NCI-H1436 (cell line): ENCODE measurements at places on chromosomes 6 and 20.

- DNase-seq = peak; percentile 65
These were observed 1.0 kb downstream of the SYNE1 start for GRCh38 chr6:152636021-152636608.

- no peak for DNase-seq
These were observed 95.2 kb downstream of the PLEKHG1 start for GRCh38 chr6:150694889-150695288.

DNA sequence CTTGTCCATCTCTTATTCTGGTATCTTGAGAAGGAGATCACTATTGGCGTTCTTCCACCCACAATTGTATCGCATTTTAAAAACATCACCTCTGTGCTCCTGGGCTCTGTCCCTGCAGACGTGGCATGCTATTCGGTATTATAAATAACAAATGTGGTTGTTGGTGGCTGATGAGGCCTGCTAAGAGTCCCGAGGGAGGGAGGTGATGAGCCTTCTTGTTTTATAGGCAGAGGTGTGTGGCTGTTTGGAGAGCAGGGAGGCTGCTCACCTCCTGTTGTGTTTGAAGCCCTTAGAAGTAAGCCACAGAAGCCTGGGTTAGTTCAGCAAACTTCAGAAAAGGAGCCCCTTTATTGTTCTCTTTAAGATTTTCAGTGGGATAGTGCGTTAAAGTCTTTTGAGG, 15.6 kb downstream of the MANBAL start:
- no peak for DNase-seq

DNA sequence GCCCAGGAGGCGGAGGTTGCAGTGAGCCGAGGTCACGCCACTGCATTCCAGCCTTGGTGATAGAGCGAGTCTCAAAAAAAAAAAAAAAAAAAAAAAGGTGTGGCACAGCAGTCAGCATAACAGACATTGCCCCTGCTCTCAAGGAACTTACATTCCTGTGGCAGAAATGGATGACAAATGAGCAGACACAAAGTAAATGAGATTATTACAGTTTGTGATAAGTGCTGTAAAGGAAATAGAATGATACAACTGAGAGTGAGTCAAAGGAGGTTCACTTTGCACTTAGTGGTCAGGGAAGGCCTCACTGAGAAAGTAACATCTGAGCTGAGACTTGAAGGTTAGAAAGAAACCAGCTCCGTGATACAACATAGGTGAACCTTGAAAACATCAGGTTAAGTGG, 36.4 kb downstream of the CEP250 start:
- DNase-seq = no peak

- DNase-seq = no peak
These were observed 148.2 kb upstream of the KCNG1 start for GRCh38 chr20:51171141-51171540.

- no peak for DNase-seq
These were observed 3.8 kb downstream of the ADGB start for GRCh38 chr6:146602526-146602925.

DNA sequence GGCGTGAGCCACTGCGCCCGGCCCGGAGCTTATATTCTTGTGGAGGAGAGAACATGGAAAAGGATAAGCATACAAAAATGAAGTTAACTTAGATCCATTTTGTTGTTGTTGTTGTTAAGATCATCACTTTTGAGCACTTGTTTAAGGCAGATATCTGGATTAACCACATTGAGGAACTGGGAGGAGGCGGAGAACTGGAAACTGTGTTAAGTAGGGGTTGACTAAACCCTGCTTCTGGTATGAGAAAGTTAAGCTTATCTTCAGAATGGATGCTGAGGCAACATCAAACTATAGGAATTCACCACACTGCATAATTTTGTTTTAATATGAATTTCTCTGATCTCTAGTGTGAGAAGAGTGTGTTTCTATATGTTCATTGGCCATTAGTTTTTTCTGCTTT, 57.6 kb downstream of the GCNT2 start:
- DNase-seq = no peak

DNA sequence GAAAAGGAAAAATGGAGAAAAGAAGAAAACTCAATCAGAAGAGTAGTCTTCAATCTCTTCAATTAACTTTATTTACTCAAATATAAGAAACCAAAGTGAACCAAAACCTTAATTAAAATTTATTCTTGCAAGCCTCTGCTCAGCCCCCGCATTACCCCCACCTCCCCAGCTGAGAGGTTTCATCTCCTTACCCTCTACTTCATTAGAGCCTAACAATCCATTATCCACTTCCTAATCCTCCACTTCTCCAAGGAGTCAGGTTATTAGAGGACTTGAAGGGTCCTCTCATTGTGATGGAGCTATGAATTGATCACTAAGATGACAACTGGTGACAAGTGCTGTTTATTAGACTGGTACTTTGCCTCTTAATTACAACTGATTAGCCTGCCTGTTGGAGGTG, 956.5 kb downstream of the TFAP2A start:
- DNase-seq = no peak

- DNase-seq = no peak
These were observed 38.5 kb downstream of the PTGIS start for GRCh38 chr20:49529470-49529869.

- no peak for DNase-seq
These were observed 80.2 kb downstream of the SYNJ2 start for GRCh38 chr6:158061709-158062461.

GRCh38 chr6:73733791-73734190, 37.8 kb downstream of the CD109 start:
- no peak for DNase-seq

- no peak for DNase-seq
These were observed 123.3 kb downstream of the PXDC1 start for GRCh38 chr6:3627956-3628835.

DNA sequence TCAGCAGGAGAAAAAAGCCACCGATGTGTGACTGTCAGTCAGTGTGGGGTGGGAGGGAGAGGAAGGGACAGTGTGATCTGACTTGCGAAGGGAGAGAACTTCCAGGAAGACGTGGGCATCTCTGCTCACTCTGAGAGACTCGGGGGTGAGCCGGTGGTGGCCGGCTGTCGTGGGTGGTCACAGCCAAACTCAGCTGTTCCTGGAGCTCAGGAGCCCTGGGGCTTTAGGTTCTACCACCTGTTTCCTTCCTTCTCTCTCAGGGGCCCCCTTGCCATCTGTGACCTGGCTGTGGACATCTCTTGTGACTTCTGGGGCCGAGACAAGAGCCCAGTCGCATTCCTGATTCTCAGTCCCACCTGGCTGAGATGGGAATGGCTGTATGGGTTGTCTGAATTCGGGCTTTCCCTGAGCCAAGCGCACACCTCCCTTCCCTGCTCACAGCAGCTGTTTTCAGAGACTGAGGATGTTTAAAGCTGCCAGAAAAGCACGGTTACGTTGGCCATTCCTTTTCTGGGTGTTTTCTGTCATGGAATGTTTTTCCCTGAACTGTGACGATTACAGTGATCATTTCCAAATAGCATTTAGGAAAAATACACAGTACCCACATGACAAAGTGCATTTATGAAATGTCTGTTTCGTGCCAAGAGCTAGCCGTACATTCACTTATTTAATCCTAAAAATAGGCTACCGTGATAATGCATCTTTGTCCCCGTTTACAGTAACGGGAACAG, 36.5 kb downstream of the SYNJ2 start:
- DNase-seq = no peak

GRCh38 chr20:6863798-6864201, 96.3 kb downstream of the BMP2 start:
- DNase-seq = no peak

- DNase-seq = no peak
These were observed 46.8 kb downstream of the CD24 start for GRCh38 chr6:106927531-106928398.

GRCh38 chr20:3998998-3999397, 16.4 kb downstream of the RNF24 start:
- no peak for DNase-seq

- DNase-seq = no peak
These were observed 77.4 kb downstream of the FIG4 start for GRCh38 chr6:109768485-109768884.

GRCh38 chr6:56759521-56759920, 116.8 kb upstream of the DST start:
- no peak for DNase-seq
